ENCODE measurements at places on chromosomes 2 and 18.
A peak's percentile ranks its signal among the peaks of the same experiment; 100 is the strongest.

- no peak for DNase-seq
These were observed 68.4 kb upstream of the CTDP1 start for GRCh38 chr18:79611040-79611681.

DNA sequence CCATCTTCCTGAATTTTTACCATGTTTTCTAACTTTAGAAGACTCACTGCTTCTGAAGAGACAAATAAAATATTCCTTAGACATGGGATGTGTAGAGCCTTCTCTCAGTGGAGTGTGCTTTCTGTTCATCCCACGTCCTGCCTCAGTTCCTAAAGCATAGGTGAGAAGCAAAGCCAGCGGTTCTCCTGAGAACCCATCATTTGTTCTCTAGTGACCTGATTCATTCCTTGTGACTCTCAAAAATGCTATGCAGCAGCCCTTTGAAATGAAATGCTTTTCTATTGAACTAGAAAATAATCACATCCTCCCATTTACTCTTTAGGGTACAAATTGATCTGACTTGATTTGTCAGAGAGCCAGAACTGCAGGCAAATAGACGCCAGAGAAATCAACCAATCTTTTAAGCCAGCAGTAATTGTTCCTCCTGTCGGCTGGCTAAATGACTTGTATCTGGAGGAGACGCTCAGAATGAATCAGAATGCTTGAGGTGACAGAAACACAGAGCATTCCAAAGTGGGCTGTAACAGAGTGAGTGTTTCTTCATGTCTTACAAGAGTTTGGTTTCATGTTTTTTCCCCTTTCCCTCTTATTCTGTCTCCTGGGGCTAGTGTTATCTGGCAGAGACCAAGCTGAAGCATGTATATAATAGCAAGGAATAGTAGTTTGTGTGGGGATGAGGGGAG, 81.3 kb upstream of the TMEM178A start:
- DNase-seq = no peak

GRCh38 chr2:200845194-200845593, 19.3 kb downstream of the CLK1 start:
- no peak for DNase-seq

DNA sequence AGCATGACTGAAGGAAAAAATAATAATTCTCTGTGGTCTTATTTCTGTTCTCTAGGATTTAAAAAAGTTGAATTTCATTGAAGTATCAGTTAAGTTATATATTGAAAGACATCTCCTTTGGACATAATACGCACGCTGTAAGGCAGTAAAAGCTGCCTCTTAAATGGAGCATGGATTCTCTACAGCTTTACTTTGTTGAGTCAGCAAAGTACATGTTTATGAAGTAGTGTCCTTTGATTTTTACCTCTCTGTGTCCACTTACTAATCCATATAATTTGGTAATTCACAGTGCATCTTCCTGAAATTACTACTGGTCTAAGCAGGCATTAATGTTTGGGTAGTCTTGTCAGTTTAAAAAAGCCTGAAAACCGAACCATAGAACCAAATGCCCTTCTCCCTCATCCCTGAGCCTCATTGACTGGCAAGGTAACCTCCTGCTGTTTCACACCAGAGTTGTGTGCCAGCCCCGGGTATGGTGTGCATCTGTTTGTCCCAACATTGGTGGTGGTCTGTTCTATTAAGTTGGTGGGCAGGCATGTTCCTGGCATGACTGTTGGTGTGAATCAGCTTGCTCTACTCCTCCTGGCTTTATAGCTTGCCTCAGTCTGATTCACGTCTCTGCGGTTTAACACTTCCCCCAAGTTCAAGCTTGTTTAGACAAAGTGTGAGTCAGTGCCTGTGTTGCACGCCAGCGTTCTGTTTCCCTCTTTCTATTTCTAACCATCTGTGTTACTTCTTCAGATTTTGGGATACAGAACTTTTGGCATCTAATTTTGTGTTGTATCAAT, 71.0 kb upstream of the ITM2C start:
- no peak for DNase-seq

DNA sequence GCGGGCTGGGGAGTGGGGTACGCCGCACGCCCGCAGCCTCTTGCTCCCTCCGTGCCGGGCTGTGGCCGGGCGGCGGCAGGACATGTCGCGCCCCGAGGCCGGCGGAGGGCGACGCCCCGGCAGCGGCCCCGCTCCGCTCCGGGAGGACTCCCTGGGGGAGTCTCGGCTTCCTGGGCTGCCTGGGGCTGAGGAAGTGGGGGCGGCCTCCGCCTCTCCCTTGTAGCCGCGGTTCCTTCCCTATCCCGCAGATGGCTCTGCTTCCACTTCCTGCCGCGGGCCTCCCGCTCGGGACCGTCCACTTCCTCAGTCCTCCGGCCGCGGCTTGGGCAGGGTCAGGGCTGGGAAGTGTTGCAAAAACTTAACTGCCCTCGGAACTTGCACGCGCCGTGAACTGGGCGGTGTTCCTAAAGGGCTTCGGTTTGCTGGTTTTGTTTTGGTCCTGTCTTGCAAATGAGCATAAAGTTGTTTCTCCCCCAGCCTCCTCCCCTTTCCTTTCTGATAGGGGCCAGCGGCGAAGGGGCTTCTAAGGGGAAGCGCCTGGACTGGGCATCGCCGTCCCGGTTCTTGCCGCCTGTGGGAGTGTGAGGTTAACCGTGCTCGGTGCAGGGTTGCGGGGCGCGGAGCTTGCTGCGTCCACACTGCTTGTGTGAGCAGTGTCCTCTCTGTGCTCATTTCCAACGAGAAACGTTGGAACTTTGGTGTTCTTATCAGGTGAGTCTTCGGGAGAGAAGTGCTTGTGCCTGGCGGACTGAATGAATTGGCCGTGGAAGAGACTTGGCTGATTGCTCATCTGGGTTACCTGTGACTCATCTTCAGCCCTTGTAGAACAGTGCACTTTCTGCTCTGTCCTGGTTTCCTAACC, 600 bp downstream of the RALB start:
- DNase-seq = peak; percentile 58

GRCh38 chr2:1846046-1847015, 102.0 kb upstream of the PXDN start:
- no peak for DNase-seq

- peak; percentile 67 for DNase-seq
These were observed 204.5 kb downstream of the ACKR3 start for GRCh38 chr2:236774171-236774570.

GRCh38 chr2:109336296-109336695, 207.3 kb downstream of the SH3RF3 start:
- DNase-seq = no peak

DNA sequence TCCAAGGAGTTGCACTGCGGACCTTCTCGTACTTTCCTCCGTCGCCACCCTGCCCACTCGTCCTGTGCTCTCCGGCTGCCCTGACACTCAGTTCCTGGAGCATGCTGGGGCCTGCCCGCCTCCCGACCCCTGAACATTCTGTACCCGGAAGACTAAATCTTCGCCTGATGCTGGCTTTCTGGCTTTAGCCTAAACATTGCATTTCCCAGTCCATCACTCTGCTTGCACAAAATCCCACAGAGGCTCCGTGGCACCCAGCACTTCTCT, 550 bp upstream of the SFXN5 start:
- no peak for DNase-seq

- DNase-seq = no peak
These were observed 3.1 kb upstream of the SNED1 start for GRCh38 chr2:240995041-240996021.

DNA sequence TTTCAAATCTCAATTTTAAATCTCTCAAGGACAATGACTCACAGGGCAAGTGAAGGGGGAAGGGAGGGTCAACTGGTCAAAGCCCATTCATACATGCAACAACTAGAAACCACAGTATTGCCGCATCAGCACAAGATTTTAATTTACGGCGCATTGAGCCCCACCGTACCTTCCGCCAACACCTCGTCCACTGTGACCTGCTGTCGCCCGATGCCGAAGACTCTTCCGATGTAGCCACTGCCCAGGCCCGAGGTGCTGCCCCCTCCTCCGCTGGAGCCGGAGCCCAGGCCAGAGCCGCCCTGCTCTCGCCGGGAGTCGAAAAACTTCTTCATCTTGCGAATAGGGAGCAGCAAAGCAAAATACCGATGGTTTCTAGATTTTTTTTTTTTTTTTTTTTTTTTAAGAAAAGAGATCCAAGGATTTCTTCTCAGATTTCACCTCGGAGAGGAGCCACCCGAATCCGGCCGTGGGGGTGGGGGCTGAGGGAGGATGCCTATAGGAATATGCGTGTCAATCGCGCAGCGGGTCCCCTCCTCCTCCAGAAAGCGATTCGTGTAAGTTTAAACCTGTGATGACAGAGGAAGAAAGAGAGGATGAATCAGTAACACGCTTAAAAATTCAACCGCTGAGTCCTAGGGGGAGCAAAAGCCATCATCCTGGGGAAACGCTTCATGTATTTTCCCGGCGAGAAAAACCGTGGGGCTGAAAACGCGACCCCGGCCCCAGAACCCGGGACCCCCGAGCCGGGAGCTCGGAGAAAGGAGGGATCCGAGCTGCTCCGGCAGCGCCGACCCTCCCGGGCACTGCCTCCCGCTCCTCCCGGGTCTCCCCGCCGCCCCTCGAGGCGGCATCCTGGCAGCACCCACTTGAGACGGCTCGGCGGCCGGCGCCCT, 584 bp downstream of the AAK1 start:
- DNase-seq = peak; percentile 38

GRCh38 chr2:120514521-120514920, 168.6 kb downstream of the INHBB start:
- no peak for DNase-seq

- no peak for DNase-seq
These were observed 270.9 kb downstream of the CYP26B1 start for GRCh38 chr2:71876542-71877451.

- DNase-seq = peak; percentile 30
These were observed 143.0 kb upstream of the MYCN start for GRCh38 chr2:15797231-15797938.

- no peak for DNase-seq
These were observed 601.1 kb upstream of the NRXN1 start for GRCh38 chr2:51633073-51633472.
